ENCODE measurements at places on chromosomes 6 and 20.
A peak's percentile ranks its signal among the peaks of the same experiment; 100 is the strongest.

GRCh38 chr6:116221067-116221466 lies 32.8 kb downstream of the TSPYL4 start:
- DNase-seq = no peak
- no peaks in the 10 kb centered on the region for H3K27me3 ChIP-seq
- no peaks in the 10 kb centered on the region for H3K4me1 ChIP-seq

DNA sequence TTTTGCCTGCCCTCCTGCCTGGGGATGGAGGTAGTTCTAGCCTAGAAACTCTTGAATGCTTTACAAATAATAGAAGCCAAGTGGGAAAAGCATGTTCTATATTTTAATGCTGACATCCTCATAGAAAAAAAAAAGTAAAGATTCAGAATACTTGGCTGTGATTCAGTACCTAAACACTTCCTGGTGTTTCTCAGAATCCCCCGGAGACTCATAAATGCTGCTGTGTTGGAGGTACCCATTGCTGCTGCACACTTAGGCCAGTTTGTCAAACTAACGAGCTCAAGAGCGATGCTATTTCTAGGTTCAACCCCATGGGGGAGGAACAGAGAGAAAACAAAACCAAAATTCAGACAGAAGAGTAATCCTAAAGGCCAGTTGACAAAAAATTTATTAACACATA lies 38.8 kb upstream of the ZFP64 start:
- no peaks in the 10 kb centered on the region for H3K4me1 ChIP-seq
- no peak for DNase-seq
- H3K36me3 ChIP-seq = no peaks in the 10 kb centered on the region
- no peak overlapping the region for H3K27ac ChIP-seq
- no peaks in the 10 kb centered on the region for H3K27me3 ChIP-seq

DNA sequence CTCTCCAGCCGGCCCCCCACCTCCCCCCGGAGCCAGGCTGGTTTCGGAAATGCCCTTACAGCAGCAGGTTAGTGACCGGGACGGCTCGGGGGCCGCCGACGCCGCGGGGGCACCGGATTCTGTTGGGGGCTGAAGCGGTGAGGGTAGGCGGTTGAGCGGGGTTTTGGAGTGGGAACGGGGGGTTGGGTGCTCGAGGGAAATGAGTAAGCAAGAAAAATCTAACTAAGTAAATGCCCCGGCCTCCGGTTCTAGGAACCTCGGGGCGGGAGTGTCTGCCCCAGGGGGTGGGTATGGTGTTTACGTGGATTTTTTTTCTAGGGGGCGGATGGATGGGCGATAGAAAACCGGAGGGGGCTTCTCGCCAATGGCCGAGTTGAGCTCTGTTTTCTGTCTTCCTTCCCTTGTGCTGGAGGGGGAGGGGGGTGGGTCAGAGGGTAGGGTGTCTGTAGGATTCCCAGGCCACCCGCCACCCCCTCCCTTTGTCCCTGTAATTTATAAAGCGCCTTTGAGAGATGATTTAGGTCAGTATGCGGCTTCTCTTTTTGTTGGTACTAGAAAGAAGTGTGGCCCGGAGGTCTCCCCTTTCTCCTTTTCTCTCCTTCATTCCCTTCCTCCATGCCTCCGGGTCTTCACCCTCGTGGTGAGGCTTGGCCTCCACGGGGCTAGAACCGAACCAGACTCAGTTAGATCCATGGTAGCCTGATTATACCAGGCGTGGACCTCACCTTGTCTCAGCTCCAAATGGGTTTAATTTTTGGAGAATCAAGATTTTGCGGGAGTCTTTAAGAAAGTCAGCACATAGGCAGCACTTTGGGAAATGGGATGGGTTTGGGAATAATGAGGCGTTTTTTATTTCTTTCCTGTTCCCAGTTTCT lies 2.3 kb downstream of the E2F3 start:
- H3K4me1 ChIP-seq = peaks cover 31% of the 10 kb centered on the region
- peak; percentile 56 for DNase-seq
- no peaks in the 10 kb centered on the region for H3K27me3 ChIP-seq
- H3K27ac ChIP-seq = peak overlapping the region; percentile 79
- H3K36me3 ChIP-seq = peaks cover 3% of the 10 kb centered on the region

- H3K4me3 ChIP-seq = peak overlapping the region; percentile 83
- H3K36me3 ChIP-seq = no peaks in the 10 kb centered on the region
These were observed 1.7 kb downstream of the PHF10 start for GRCh38 chr6:169722362-169723199.

DNA sequence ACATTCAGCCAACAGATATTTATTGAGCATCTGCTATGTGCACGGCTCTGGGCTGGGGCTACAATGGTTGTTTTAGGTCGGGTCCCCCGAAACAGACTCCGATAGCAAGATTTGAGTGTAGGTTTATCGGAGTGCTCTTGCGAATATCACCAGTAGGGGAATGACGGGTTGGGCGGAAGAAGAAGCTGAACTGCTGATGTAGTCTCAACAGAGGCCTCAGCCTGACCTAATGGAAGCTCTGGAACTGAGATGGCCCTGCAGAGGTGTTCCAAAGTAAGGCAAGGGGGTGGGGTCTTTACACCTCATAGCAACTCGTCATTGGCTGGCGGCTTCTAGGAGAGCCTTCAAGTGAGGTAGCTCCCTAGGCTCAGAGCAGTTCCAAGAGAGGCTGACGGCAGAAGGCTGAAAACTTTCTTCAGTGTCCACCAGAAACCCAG lies 1.1 kb downstream of the L3MBTL1 start:
- peaks cover 17% of the 10 kb centered on the region for H3K4me1 ChIP-seq
- no peaks in the 10 kb centered on the region for H3K36me3 ChIP-seq
- DNase-seq = no peak
- H3K27ac ChIP-seq = no peak overlapping the region
- H3K27me3 ChIP-seq = peaks cover 39% of the 10 kb centered on the region

- H3K36me3 ChIP-seq = no peaks in the 10 kb centered on the region
- H3K4me3 ChIP-seq = no peak overlapping the region
- no peaks in the 10 kb centered on the region for H3K4me1 ChIP-seq
- no peak overlapping the region for H3K27ac ChIP-seq
These were observed 214.4 kb upstream of the KCNG1 start for GRCh38 chr20:51237278-51237677.

- no peak for DNase-seq
- H3K27me3 ChIP-seq = no peaks in the 10 kb centered on the region
- H3K4me3 ChIP-seq = no peak overlapping the region
- no peaks in the 10 kb centered on the region for H3K4me1 ChIP-seq
These were observed 52.7 kb downstream of the LYRM4 start for GRCh38 chr6:5208057-5208456.

DNA sequence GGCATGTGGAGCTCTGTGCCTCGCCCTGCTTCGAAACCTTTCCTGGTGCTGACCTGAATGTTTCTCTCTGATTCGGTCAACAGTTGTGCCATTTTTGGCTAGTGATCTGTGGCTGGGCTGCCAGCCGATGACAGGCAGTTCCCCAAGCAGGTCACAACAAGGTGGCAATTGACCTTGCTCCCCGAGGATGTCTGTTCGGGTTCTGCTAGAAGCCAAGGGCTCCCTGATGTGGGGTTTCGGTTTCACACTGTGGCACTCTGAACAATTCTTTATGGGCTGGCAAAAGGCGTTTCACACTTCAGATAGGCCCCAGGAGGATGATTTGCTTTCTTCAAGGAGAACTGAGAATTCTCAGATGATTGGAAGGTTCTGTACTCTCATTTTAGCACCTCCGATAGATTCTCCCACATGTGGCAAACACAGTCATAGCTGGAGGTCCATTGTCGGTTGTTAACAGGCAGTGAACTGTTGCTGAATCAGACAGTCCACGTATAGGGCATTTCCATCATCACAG lies 135.6 kb downstream of the SLC24A3 start:
- H3K27me3 ChIP-seq = no peaks in the 10 kb centered on the region
- no peaks in the 10 kb centered on the region for H3K36me3 ChIP-seq
- no peaks in the 10 kb centered on the region for H3K4me1 ChIP-seq
- no peak for DNase-seq

DNA sequence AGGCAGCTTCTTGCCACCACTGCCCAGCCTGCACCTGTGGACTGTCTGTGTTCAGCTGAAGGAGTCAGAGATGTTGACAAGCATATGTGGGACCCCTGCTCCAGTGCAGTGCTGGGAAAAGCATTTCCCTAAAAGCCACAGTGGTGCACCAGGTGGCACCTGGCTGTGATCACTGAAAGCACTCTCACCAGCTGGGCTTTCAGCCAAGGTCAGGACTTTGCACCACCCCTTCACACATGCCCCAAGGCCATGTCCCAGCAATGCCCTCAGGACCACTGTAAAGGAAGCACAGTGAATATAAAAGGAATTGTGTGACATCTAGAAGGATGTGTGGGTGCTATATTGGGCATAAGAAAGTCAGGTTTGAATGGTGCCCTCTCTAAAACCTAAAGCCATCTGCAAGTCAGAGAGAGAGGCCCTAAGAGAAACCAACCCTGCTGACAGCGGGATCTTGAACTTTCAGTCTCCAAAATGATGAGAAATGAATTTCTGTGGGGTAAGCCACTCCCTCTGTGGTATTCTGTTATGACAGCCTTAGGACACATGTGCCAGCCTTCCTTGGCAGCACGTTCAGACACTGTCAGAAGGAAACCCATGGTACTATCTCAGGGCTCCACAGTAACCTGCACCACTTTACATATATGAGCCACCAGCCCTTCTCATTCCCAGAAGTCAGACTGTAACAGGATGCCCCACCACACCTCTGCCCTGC lies 30.7 kb downstream of the CBLN4 start:
- no peak for DNase-seq
- no peak overlapping the region for H3K27ac ChIP-seq
- no peaks in the 10 kb centered on the region for H3K36me3 ChIP-seq
- H3K4me1 ChIP-seq = no peaks in the 10 kb centered on the region

DNA sequence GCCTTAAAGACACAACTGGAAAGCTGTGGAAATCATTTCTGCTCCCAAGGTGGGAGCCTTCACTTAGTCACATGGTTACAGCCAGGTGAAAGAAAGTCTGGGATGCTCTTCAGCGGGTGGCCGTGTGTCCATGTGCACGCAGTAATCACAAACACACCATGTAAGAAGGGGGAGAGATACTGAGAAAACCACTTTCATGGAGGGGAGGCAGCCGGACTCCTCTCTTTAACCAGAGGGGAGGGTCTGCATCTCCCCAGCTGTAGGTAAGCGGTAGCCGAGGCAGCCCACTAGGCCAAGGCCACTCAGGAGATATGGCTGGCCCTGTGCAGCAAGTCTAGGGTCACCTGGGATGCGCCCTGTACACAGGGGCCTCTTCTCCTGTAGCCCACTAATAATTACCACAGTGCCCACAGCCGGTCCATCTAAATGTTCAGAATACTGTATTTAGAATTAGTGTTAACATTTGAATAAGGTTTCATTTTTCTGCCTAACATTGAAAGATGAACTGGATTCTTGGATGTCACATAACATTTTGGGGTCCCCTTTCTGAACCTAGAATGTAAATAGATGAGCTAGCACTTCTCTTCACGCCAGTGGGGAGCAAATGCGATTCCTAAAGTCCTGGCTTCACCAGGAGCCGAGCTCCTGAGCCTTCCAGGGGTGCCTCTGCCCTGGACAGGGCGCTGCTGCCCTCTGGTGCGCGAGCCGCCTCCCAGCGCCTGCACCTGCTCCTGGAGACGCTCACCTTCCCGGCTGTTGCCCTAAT lies 15.9 kb downstream of the GPR31 start:
- H3K36me3 ChIP-seq = no peaks in the 10 kb centered on the region
- H3K27me3 ChIP-seq = no peaks in the 10 kb centered on the region
- H3K4me3 ChIP-seq = no peak overlapping the region
- DNase-seq = peak; percentile 44
- H3K4me1 ChIP-seq = no peaks in the 10 kb centered on the region

Data from T-cell (primary cell).